ENCODE measurements at places on chromosomes 2 and 18.

DNA sequence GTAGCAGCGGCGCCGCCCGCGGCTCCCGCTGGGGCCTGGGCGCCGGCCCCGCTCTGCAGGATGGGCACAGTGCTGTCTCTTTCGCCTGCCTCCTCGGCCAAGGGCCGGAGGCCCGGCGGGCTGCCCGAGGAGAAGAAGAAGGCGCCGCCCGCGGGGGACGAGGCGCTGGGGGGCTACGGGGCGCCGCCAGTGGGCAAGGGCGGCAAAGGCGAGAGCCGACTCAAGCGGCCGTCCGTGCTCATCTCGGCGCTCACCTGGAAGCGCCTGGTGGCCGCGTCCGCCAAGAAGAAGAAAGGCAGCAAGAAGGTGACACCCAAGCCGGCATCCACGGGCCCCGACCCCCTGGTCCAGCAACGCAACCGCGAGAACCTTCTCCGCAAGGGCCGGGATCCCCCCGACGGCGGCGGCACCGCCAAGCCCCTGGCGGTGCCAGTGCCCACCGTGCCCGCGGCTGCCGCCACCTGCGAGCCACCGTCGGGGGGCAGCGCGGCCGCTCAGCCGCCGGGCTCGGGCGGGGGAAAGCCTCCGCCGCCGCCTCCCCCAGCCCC is 369 bp downstream of the CDK5R2 start:
- DNase-seq: no peak

GRCh38 chr18:40035966-40036365 is 1919.1 kb upstream of the PIK3C3 start:
- no peak for DNase-seq

DNA sequence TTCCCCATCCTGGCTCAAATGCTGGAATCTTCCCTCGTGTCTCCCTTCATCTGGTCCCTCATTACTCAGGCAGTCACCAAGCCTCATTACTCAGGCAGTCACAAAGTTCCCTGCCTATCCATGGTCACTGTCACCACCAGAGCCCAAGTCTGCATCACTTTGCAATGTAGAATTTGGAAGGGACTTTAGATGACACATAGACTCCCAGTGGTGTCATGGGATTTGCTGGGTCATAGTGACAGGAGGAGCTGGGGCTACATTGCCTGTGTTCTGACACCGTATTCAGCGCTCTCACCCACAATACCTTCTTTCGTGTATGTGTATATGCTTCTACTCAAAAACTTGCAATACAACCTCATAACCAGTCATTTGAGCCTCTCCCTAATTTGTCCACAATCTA is 2.1 kb upstream of the EMILIN1 start:
- DNase-seq: no peak

DNA sequence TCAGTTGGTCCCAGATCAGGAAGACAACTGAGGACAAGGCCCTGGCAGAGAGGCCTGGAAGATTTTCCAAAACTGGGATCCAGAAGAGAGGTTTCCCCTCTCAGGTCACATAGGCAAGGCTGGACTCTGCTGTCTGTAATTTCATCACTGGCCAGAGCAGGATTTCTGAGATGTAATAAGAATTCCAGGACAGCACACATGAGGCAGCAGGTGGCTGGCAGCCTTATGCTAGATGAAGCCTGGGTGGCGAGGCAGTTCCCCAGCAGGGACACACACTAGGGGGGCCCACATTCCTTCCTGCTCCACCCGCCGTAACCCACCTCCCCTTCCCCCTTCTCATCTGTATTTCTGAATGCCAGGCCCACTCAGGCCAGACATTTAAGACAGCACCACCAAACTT is 98.6 kb downstream of the HNRNPLL start:
- DNase-seq: no peak

- DNase-seq: no peak
Observed at GRCh38 chr2:45559436-45559835, 51.6 kb downstream of the SRBD1 start.

DNA sequence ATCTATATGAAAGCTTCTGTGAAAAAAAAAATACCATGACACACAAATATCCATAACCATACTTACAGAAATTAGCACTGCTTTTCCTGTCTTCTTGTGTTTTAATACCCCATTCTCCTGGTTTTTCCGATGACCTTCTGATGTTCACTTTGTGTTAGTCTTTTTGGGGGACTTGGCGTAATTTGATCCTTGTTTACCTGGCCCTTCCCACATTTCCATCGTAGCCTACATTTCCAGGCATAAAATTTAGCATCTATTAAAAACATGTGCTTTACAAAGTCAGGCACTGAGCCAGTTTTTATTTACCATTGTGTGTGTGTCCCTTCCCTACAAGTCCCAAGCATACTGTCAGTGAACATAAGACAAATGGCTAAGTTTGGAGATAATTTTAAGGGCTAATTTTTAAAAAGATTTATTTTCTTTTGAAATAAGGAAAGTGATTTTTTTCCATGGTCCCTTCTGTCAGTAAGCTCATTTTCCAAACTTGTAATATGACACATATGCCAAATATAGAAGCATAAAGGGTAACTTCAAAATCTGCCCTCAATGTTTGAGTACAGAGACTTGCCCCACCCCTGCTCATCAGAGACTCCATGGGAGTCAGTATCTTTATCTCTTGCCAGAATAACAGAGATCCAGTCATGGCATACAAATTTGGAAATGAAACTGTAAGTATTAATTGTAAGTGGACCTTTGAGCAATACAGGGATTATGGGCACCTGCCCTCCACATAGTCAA is 27.3 kb downstream of the SESTD1 start:
- no peak for DNase-seq
